ENCODE measurements at places on chromosomes 5 and 9.
A peak's percentile ranks its signal among the peaks of the same experiment; 100 is the strongest.

DNA sequence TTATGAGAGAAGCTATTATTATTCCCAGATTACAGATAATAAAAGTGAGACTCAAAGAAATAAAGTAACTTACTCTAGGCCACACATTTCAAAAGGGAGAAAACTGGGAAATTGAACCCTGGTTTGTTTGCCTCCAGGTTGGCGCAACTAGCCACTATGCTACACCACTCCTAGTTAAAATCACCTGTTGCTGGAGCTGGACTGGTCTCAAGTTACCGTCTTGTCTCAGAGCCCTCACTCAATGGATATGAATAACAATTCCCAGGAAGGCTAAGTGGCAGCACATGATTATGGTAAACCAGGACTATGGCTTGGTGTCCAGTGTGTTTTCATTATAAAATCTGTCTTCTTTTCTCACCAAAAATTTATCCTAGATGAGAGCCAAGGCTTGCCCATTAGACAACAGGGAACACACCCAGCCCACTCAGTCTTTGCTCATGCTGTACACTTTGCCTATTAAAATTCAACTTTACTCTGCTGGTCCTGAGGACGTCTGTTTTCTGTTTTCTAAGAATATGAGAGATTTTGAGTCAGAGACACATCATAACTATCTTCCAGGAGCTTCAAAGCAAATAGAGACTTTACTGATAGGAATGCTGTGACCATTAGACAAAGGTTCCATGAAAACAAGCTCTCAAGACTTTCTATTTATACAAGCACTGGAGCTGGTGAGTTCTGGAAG lies 58.1 kb downstream of the ADRB2 start:
- no peak for DNase-seq

GRCh38 chr5:93755716-93756115 lies 14.3 kb upstream of the POU5F2 start:
- no peak for DNase-seq

DNA sequence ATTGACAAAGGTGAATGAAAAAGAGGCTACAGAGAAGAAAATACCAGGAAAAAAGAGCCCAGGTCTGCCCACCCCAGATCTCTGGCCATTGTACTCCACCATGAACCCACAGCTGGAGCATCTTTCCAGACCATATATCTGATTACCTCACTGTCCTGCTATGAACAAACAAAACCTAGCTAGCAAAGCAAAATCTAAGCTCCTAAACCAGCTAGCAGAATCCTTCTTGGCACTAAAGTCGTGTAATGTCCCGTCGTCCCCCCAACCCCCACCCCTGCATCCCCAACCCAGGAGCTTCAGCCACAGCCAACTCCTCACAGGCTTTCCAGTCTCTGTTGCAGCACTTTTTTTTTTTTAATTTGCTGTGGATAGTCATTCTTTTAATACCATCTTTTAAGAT lies 2.5 kb downstream of the C1QTNF3 start:
- no peak for DNase-seq

DNA sequence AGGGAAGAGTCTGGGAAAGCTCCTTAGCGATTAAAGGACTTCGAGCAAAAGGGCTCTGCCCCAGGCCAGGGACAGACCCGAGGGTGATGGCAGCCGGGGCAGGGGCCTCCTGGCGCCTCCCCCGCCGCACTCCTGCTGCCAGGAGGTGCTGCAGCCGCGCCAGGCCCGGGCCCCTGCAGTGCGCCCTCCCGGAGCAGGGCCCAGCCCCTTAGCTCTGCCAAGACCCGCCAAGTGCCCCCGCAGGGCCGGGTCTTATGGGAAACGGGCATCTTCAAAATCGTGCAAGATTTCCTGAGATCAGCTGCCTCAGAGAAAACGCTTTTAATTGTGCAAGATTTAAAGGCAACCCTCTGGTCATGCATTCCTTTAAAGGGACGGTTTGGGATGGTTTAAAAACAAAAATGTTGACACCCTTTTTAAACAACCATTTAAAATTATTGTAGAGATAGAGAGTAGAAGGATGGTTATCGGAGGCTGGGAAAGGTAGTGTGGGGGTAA lies 52.4 kb downstream of the CDC14B start:
- peak; percentile 40 for DNase-seq

DNA sequence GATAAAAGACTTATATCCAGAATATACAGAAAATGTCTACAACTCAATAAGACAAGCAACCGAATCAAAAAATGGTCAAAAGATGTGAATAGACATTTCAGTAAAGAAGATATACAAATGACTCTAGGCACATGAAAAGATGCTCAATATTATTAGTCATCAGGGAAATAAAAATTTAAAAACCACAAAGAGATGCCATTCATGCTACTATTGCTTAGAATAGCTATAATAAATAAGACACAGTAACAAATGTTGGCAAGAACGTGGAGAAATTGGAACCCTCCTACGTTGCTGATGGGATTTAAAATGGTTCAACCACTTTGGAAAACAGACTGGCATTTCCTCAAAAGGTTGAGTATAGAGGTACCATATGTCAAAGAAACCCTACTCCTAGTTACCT lies 39.8 kb downstream of the POLK start:
- DNase-seq, result no peak

DNA sequence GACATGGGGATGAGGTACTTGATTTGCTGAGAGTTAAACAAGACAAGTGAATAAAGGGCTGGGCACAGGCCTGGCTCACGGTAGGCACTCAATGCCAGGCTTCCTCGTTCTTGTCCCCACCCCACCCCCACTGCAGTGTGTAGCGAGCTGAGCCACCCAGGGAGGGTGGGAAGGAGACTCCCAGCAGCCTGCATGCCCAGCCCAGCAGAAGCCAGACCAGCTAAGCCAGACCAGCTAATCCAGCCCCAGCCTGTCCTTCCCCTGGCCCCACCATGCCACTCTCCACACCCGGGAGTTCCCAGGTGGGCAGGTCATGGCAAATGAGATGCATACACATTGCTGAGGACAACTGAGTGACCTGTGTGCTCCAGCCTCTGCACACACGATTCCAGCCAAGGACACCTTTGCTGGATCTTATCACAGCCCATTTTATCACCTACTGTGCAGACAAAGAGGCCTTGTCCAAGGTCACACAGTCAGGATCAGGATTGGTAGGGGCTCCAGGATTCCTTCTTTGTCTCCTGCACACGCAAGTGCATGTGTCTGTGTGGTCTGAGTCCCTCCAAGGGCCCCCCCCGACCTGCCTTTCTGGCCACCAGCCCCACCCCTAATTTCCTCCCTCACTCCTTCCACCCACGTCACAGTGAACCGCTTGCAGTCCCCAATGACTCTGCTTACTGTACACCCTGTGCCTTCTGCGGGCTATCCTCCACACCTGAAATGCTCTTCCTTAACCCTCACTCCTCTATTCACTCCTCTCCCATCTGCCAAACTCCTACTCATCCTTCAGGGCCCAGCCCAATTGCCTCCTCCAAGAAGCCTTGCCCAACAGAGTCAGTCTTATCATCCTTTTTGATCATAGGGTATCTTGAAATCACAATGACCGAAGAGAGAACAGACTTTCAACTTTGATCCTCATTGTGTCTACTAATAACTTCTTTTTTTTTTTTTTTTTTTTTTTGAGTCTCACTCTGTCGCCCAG lies 26.6 kb downstream of the DUSP1 start:
- DNase-seq, result no peak

- peak; percentile 63 for DNase-seq
These were observed 2.1 kb downstream of the MXD3 start for GRCh38 chr5:177309351-177310191.

GRCh38 chr5:167539747-167540146 lies 751.7 kb upstream of the WWC1 start:
- DNase-seq, result no peak

GRCh38 chr5:139660923-139661814 lies 13.0 kb downstream of the CXXC5 start:
- DNase-seq, result no peak

DNA sequence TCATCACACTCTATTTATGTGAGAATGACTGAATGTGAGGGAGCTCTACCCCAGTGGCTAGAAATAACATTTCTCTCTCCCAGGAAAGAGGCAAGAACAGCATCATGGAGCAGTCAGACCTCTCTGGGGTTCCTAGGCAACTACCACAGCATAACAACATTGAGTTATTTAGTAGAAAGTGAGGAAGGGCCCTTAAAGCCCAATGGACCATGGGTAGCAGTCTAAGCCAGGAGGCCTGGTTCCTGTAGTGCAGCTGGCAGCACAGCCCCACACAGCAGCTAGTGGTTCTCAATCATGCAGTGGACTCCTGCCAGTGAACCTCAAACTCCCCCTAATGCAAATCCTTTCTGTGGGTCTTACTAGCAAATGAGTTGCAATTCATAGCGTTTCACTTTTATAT lies 55.3 kb downstream of the SPEF2 start:
- DNase-seq, result no peak

- no peak for DNase-seq
These were observed 94.7 kb downstream of the KLHL3 start for GRCh38 chr5:137641148-137641547.

- no peak for DNase-seq
These were observed 166.2 kb downstream of the ZNF462 start for GRCh38 chr9:107029146-107029545.

DNA sequence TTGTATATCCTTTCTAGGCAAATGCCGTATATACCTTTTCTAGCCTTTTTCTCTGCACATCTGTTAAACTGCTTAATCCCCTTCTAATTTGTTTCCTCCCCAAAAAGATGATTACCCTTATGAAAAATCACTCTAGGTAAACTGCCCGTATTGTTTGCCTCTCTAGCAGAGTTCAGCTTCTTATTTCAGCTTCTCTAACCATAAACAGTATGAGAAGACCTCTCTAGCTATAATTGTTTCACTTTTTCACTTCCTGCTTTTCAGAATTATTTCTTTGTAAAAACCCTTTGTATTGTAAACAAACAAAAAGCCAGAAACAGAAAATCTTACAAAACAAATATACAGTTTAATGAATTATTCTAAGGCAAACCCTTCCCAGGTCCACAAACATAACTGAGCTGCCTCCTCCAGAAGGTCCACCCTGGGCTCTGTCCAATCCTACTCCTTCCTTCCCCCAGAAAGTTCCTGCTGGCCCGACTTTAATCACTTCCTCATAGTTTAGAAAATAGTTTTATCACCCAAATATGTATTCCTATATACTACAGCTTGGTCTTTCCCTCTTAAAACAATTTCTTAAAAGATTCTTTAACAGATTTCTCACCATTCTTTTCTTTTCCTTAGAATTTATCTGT lies 158.1 kb downstream of the FGF1 start:
- no peak for DNase-seq
